ENCODE measurements at places on chromosomes 6 and 20.

DNA sequence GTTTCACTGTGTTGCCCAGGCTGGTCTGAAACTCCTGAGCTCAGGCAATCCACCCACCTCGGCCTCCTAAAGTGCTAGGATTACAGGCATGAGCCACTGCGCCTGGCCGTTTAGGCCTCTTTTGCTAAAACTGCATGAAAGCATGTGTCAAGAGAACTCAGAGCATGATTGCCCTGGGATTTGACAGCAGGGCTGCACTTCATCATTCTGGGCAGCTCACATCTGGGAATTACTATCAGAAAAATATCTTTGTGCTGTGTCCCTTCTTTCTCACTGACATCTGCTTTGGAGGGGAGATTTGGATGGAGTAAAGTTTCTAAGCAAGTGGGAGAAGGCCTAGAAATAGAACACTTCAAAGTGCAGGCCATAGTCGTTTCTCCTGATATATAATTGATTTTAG, 59.6 kb upstream of the EIF2S2 start:
- DNase-seq, result no peak

- no peak for DNase-seq
Measured at GRCh38 chr6:100663219-100663863, 198.6 kb upstream of the SIM1 start.

- no peak for DNase-seq
Measured at GRCh38 chr6:88702956-88703556, 260.4 kb downstream of the RNGTT start.

DNA sequence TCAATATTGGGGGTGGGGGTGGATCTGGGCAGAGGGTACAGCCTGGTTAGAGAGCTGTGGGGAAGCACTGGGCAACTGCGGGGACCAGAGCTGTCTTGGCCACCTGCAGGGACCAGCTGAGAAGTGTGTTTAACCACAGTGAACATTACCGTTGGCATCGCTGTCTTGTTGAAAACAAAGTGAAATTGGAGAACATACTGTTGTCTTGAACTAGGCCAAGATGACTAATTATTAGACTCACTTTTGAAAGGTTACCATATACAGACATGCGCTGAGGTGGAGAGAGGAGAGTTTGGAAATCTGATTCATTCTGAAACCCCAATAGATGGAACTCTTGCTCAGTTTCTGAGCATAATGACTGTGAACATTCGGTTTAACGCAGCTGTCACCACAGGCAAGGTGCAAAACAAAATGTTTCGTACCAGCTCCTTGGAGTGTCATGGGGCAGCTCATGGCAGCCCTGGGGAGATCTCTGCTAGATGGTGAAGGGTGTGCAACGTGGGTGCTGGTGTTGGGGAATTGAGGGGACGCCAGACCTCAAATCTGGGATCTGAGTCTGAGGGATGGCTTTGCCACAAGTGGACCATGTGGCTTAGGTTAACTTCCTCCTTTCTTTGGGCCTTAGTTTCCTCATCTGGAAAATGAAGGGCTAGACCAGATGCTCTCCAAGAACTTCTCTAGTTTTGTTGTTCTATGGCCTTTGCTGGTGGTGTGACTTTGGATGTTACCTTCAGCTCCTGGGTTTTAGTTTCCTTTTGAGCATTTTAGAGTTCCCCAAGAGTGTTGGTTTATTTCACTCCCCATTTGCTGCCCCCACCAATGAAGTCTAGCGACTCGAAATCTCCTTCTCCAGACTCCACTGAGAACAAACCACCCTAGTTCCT, 24.6 kb upstream of the GTSF1L start:
- no peak for DNase-seq

DNA sequence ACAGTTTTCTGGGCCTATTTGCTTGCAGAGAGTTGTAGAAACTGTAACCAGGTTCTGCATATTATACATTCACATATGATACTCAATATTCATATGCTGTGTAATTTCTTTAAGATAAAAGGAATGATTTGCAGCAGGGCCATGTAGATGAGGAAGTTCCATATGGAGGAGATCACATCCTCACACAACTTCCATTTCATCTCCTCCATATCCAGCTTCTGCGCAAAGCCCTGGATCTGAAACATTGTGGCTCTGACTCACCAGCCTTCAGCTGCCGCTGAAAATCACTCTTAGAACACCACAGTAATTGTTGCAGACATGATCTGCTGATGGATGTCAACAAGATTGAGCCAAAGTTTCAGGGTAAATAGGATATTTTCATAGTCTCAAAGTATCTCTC, 57.7 kb downstream of the PXDC1 start:
- no peak for DNase-seq

- no peak for DNase-seq
Measured at GRCh38 chr6:135667691-135668455, 170.3 kb upstream of the AHI1 start.

- no peak for DNase-seq
Measured at GRCh38 chr6:8243475-8243874, 141.1 kb upstream of the EEF1E1 start.

- DNase-seq, result no peak
Measured at GRCh38 chr6:3022765-3023662, 23.3 kb downstream of the NQO2 start.

- no peak for DNase-seq
Measured at GRCh38 chr6:106037060-106037459, 49.1 kb upstream of the PRDM1 start.

DNA sequence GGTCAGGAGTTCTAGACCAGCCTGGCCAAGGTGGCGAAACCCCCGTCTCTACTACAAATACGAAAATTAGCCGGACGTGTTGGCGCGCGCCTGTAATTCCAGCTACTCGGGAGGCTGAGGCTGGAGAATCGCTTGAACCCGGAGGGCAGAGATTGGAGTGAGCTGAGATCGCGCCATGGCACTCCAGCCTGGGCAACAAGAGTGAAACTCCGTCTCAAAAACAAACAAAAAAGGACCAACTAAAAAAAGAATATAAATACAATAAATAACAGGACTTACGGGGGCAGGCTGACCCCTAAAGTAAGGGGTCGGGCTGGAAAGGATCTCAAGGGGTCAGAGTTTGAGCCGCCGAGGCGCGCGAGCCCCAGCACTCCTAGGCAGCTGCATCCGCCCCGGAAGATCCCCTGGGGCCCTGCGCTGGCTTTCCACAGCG, 509 bp upstream of the TPD52L2 start:
- DNase-seq, result no peak

GRCh38 chr20:24971376-24972101, 21.0 kb downstream of the APMAP start:
- no peak for DNase-seq

GRCh38 chr6:8343600-8343999, 91.7 kb downstream of the SLC35B3 start:
- DNase-seq, result no peak

DNA sequence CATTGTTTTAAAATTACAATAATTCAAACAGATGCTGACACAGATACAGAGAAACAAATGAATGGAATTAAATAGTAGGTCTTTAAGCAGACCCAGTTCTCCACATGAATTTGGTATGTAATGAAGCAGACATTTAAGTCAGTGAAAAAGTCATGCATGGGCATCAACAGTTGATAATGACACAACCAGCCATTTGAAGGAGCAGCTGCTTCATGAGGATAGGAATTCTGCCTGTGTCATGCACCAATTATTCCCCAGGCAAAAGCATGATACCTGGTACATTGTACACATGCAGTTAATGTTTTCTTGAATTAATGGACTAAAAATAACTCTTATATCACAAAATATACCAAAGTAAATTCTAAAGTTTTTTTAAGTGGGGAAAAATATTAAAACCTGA, 11.2 kb upstream of the HEY2 start:
- no peak for DNase-seq

GRCh38 chr6:44494011-44494501, 106.5 kb downstream of the CDC5L start:
- DNase-seq, result no peak

GRCh38 chr6:5199702-5200101, 61.0 kb downstream of the LYRM4 start:
- DNase-seq, result no peak

DNA sequence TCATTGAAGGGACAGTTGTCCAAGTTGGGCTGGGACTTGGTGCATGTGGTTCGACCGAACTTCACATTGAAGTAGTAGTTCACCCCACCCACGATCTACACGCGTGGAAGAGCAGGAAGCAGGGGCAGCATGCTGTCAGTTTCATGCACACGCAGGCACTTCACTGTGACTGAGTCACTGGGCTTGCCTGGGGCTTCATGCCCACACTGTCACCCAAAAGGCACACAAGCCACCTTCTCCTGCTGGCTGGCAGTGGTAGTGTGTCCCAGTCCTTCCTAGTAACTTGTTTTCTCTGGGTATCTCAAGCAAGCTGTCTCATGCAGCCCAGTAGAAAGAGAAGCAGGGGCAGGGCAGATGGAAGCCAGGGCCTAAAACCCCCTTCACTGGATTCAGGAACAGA, 2.0 kb downstream of the CST5 start:
- DNase-seq, result no peak

Measured in stimulated activated CD4-positive, alpha-beta T cell treated with anti-CD3 and anti-CD28 coated beads, Interleukin-1b, Interleukin-23, amount 100 ng/mL, for 1 hour (primary cell).